HCT116 (cell line): ENCODE measurements at places on chromosomes 16 and 17. TPM values are rescaled to one million over a fixed set of nuclear protein-coding genes. Genes with fewer than 3 reads are reported as not detected.

MARVELD3 gene
- 20.9 TPM for total RNA-seq

HAS3 gene
- 140 TPM for total RNA-seq

OR1A2 gene
- not detected for total RNA-seq

RUNDC3A gene
- total RNA-seq: 0.61 TPM

RAB40B gene
- 22.1 TPM for total RNA-seq

PRM3 gene
- not detected for total RNA-seq

DNA sequence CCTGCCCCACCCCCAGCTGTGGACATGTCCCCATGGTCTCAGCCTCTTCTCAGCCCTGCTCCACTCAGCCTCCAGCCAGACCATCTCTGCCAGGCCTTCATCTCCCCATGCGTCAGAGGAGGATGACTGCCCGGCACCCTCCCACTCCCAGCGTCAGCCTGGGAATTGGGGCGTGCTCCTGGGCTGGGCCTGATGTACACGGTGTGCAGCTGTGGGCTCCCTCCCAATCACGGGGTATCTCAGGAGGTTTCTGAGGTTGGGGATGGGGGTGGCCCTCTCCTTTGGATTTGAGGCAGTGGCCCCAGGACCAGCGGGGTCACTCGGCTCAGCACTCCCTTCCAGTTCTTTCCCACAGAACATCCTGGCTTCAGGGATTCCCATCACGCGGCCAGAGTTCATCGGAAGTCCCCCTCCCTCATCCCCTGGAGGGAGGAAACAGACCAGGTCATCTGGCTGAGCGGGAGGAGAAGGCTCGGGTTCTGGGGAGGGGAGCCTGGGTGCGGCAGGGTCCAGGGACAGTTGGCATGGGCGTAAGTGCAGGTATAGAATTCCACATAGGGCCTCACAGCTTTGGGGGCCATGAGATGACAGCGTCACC is 36.9 kb downstream of the SOCS3 start:
- DNase-seq: no peak

GRCh38 chr17:51427323-51427811 is 167.0 kb downstream of the UTP18 start:
- DNase-seq: no peak

- DNase-seq: no peak
Measured at GRCh38 chr17:58368860-58369213, 16.8 kb upstream of the SUPT4H1 start.

DNA sequence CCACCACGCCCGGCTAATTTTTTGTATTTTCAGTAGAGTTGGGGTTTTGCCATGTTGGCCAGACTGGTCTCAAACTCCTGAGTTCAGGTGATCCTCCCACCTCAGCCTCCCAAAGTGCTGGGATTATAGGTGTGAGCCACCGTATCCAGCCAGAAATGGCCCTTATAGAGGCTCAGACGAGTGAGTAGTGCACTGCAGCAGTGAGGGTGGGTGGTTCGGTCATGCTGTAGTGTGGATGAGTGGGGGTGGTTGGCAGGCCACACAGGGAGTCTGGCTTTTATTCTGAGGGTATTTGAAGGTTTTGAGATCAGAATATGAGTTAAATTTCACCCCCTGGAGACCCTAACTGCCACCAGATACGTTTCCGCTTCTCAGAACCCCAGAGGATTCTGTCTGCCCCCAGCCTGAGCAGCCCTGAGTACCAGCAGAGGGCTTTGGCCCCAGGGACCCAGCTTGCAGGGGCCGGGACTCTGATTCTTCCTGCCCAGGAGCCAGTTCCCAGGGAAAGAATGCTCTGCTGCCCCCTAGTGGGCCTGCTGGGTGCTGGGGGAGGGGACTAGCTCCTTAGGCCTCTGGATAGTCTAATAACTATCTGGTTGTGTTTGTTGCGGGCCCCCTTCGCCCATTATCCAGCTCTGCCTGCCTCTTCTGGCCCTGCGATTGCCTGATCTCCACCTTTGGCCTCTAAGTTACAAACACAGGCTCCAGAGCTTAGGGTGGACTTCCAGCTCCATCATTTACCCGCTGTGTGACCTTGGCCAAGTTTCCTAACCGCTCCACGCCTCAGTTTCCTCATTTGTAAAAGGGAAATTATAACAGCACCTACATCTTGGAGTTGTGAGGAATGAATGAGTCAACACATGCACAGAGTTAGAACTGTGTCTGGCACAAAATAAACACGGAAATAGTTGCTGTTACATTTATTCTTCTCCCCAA is 2.0 kb downstream of the ZNF771 start:
- peak; percentile 78 for DNase-seq

- no peak for DNase-seq
Measured at GRCh38 chr16:54418903-54419302, 132.3 kb upstream of the IRX3 start.

DNA sequence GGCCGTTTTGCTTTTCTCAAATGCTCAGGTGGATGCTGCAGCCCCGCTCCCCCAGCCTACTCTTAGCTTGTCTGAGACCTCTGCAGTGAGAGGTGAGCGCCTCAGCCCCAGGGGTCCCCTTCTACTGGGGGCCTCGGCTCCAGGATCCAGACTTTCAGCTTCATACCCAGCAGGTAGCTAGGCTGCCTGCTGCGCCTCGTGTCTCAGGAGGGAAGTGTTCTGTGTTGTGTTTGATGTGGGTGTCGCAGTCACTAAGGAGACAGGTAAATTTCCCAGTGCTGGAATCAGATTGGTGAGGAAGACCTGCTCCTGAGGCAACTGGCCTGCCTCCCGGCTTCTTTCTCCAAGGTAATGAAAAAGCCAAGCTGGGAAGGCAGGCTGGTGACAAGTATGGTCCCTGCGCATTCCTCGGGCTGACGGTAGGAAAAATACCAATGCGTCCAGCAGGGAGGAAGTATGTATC is 604.0 kb upstream of the SALL1 start:
- DNase-seq: no peak

DNA sequence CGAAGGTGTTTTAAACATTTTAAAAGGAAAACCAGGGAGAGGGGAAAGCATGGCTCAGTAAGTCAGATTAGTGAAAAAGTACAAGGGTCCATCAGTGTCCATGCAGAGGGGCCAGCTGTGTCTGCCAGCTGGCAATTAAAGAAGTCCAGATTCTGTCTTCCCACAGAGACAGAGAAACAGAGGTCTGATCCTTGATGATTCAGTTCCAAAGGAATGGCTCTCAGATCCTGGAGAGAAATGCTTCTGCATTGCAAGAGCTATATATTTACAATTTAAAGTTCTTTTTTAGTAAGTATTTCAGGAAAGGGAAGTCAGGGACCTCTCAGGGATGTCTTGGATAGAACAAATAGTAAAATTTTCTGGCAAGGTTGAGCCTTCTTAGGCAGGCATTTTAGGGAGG is 56.2 kb downstream of the HSD17B2 start:
- DNase-seq: no peak

DNA sequence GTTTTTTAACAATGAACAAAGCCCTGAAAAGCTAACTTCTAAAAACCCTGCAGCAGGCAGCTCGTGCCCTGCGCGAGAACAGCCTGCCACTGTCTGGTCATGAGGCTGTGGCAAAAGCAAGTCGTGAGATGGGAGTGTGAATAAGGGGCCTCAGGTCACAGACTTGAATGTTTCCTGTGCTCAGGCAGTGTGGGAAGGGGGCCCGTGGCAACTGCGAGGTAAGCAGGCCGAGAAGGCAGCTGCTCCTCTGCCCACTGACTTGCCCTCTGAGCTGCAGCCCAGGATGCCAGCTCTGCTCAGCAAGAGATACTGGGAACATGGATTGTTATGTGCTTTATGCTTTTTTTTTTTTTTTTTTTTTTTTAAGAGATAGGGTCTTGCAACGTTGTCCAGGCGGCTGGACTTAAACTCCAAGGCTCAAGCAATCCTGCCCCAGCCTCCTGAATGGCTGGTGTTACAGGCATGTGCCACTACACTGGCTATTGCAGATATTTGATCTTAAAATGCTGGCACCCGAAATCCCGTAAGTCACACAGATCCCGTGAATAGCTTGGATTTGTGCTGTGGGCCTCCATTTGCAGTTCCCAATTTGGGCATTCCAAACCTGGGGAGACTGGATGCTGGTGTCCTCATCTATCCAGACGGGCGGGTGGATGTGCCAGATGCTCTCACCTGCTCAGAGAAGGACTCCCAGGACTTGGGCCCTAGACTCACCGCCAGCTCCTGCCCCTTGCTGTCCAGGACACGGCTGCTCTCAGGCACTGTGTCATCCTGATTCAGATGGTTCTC is 44.0 kb downstream of the UBN1 start:
- DNase-seq: no peak

DNA sequence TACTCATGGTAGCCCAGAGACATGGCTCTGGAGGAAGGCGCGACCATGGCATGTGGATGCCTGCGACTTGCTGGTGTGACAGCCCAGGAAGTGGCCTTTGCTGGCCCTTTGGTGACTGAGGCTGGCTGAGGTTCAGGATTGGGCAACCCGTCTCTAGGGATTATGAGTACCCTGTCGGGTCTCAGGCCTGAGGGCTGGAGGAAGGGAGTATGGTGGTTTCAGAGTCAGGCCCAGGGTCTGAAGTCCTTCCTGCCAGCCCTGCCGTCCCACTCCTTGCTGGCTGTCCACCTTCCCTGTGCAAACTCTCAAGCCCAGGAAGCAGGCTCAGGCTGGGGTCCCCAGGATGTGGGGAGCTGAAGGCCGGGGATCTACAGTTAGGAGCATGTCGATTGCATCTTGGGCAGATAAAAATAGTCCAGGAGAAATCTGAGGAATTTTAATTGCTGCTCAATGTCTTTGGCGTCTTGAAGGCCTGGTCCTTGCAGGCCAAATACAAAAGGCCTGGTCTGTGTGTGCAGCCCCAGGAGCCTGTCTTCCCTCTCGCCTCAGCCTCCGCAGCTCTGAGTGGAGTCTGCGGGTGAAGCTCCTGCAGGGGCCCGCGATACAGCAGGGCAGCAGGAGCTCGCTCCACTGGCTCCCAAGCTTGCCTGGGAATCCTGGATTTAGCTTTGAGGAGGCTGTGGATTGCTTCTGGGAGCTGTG is 52.5 kb downstream of the NKD1 start:
- no peak for DNase-seq

GRCh38 chr16:2785101-2785991 is 2.0 kb downstream of the PRSS33 start:
- no peak for DNase-seq

DNA sequence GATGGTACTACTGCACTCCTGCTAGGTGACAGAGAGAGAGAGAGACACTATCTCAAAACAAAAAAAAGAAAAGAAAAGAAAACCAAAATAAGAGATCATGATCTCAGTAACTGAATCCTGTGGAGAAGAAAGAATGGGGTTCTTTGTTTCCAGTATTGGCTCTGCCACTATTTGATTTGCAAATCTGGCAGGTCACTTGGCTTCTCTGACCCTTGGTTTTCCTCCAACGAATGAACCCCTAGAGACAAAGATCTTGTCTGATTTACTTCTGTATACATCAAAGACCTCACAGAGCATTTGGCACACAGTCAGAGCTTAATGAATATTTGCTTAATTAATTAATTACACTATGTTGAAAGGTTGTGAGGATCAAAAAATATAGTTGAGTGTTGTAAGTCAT is 47.9 kb upstream of the NLK start:
- no peak for DNase-seq

GRCh38 chr17:76843703-76844484 is 24.3 kb upstream of the MGAT5B start:
- no peak for DNase-seq

DNA sequence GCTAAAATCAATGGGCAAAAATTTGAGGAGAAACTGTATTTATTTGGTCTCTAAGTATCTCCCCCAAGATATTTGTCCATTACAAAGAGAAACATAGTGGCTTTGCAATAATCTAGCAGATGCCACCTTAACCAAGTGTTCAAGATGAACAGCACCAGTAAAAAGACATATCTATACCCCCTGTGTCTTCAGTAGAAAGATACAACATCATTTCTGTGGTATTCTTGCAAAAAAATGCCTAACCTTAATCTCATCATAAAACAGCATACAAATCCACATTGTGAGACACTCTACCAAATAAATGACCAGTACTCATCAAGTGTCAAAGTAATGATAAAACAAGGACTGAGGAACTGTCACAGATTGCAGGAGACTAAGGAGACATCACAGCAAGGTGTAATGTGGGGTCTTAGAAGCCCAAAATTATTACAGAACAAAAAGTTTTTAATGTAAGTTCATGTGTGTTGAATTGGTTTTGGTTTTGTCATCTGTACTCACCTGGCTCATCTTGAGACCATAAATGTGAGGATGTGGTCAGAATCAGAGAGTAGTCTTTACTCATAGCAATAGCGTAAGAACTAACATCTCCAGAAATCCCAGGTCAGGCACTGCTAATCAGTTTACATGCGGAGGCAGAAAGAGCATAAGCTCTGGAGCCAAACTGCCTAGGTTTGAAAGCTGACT is 77.2 kb downstream of the AATF start:
- DNase-seq: no peak

DNA sequence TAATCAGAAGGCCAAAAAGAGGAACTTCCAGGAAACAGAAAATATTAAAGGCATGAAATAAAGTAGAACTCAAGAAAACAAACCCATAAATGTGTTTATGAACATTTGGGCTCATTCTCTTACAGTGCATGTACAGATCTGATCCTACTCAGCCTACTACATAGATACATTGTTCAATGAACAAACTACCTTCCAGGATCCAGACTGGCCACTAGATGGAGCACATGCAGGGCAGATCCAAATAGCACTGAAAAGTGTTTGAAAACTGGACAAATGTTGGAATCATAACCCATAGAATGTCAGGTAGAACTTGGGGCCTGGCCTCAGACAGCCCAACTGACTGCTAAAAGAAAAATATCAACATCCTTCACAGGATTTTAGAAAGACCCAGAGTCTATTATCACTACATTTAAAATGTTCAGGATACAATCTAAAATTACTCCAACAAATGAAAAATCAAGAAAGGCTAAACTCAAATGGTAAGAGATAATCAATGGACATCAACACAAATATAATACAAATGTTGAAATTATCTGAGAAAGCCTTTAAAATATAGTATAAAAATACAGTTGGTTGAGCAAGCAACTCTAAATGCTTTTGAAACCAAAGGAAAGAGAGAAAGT is 122.4 kb upstream of the NUDT7 start:
- DNase-seq: peak; percentile 19

GRCh38 chr16:4362476-4363135 is 9.0 kb upstream of the VASN start:
- no peak for DNase-seq

DNA sequence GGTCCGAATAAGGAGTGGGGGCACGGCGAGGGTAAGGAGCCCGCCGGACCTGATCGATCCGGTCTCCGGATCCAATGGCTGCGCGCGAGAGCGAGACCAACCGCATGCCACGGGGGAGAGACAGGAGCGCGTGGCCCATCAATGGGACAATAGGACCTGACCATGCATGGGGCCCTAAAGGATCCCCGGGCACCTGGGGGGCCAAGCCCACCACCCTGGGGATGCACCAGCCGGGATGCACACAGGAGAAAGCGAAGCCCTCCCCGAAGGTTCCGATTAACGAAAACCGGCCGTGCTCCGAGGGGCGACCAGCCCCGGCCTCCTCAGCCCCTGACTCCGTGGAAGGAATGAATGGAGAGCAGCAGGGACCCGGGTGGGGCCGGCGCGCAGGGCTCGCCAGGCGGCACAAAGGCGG is 525 bp downstream of the JPT1 start:
- DNase-seq: no peak
